Retina (tissue), 1 donor: ENCODE measurements at places on chromosomes 7 and 10.

DNA sequence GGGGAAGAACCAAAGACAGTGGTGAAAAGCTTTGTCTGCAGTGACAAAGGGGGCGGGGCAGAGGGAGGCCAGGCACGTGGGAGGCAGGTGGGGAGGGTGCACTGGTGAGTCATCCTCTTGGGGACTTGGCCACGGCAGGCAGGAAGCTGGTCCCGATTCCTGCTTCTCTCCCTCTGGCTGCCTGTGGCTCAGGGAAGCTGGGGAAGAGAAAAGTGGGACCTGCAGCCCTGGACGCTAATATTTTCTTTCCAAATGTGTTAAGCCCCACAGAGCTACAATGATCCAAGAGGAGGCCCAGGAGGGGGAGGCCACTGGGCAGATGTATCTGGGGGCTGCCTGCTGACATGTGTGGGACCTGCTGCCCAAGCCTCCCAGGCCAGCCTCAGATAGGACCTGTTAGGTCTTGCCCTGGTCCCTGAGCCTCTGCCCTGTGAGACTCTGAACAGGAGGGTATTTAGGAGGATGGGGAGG lies 231.8 kb downstream of the KCNMA1 start:
- no peak for DNase-seq

GRCh38 chr7:157991351-157991750 lies 596.3 kb downstream of the PTPRN2 start:
- no peak for DNase-seq

DNA sequence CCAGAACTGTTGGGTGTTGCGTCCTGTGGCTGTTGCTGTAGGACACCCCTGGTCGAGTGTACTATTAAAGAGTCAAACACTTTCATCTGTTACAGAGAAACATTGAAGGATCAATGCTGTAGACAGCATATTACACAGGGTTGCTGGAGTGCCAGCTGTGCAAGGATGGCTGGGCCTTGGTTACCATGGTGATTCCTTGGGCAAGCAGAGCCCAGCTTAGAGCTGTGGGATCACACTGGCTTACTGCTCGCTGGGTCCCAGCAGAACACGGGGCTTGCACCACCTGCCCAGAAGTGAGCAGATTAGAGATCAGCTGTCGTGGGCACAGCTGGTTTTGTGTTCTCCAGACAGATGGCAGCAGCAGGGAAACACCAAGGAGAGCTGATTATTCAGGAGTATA lies 76.0 kb downstream of the GPR141 start:
- peak; percentile 62 for DNase-seq

DNA sequence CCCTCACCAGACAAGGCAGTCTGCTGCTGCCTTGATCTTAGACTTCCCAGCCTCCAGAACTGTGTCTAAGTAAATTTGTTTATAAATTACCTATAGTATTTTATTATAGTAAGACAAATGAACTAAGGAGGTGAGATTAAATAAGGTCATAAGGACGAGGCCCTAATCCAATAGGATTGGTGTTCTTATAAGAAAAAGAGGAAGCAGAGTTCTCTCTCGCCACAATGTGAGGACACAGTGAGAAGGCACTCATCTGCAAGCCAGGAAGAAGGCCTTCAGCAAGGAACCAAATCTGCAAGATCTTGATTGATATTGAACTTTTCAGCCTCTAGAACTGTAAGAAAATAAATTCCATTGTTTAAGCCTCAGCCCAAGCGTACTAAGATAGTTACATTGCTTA lies 6.1 kb upstream of the ZNF438 start:
- no peak for DNase-seq

DNA sequence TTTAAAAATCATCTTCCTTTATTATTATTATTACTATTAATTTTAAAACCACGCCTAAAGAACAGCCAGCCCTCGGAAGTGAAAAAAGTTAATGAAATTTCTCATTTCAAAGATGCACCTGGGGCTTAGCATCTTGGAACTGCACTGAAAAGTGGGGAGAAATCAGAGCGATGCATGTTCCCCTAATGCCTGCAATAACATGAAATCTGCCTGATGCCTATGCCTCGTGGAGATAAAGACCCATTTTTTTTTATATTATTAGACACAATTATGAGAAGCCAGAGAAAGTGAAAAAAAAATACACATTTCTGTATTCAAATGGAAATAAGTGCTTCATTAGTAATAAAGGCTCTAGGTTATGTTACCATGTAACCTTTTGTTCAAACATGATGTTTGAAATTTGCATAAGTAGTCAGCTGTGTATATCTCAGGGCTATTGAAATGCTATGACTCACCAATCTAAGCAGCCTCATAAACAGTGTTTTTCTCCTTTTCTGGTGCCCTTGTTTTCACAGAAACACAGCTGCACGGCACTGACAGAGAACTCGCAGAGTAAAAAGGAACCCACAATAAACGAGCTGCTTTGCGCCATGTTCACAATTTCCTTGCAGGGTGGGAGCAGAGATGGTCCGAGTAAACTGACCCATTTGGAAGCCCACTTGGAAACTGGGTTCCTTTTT lies 175.8 kb upstream of the PRKCQ start:
- DNase-seq, result no peak

DNA sequence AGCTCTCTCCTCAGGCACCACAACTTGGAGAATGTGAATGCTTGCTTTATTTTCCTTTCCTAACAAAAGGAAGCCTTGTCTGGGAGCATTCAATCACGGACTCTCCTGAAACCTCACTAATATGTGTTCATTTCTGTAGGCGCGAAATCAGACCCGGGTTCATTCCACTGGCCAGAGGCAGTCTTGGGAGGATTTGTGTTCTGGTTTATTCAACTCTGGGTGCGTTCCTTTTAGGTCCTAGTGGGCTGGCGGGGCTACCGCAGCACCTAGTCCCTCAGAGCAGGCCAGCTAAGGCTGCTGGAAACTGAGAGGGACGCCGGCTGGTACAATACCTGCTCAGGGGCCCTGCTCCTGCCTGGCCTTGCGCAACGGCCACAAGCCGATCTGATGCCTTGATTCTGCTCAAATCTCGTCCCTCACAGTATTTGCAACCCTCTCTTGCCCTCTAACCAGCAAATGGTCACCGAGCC lies 7.5 kb downstream of the HOXA4 start:
- DNase-seq, result no peak

- DNase-seq, result no peak
Measured at GRCh38 chr10:131444862-131445461, 133.4 kb upstream of the TCERG1L start.

DNA sequence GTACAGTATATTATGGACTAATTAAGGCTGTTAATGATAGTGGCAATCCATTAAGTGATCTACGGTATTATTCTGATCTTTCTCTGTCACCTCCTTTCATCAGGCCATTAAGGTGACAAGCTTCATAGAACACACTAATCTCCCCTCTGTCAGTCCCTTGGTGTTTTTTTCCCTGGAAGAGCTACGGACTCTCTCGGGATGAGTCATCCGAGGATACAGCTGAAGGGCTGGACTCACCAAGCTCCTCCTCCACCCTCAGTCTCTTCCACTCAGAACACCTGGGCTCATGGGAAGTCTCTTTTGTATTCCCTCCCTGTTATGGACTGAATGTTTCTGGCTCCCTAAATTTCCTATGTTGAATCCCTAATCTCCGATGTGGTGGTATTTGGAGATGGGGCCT lies 69.8 kb upstream of the PLXNA4 start:
- DNase-seq, result no peak

DNA sequence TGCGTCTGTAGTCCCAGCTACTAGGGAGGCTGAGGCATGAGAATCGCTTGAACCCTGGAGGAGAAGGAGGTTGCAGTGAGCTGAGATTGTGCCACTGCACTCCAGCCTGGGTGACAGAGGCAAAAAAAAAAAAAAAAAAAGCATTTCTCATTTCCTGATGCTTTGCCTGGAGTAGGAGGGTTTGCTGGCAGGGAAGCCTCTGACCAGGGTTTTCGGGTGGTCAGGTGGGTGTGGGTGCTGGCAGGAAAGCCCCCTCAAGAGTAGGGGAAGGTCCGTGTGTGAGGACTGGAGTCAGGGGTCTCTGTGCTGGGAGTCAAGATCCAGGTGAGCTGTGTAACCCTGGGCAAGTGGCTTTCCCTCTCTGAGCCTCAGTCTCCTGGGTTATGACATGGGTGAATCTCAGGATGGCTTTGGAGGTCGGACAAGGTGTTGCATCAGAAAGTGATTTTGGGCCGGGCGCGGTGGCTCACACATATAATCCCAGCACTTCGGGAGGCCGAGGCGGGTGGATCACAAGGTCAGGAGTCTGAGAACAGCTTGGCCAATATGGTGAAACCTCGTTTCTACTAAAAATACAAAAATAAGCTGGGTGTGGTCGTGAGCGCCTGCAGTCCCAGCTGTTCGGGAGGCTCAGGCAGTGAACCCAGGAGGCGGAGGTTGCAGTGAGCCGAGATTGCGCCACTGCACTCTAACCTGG lies 3.2 kb downstream of the AMZ1 start:
- DNase-seq, result no peak

DNA sequence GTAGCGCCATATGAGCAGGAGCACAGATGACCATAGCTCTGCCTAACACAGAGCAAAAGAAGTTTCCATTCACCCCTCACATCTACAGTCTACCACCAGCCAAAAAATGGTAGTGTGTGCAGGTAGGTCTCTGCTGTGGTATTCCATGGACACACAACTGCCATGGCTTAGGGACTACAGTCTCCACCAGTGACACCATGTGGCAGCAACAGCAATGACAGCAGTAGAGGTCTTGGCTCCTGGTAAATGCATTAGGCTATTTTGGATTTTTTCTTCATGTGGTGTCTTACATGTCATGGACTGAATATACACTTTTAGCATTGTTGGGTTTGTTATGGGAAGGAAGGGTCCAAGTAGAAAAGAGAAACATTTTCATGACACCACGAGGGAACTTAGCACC lies 70.1 kb upstream of the CABCOCO1 start:
- no peak for DNase-seq
